ENCODE measurements at places on chromosomes 2 and 18.

GRCh38 chr2:39755466-39755865, 23.6 kb downstream of the THUMPD2 start:
- no peak for DNase-seq

DNA sequence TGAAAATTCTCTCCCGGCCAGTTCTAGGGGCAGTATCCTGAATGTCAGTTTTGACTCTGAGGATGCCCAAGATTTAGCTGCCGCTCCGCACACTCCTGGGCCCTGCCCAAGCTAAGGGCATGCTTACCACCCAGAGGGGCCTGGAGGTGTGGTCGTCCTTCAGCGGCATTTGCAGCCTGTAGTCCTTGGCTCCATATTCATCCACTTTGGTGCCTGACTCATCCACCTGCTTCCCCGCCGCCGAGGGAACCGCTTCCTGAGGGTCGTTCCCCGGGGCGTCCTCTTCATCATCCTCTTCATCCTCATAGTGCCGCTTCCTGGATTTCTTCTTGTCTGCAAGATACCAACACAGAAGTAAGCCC, 577 bp downstream of the ERCC3 start:
- no peak for DNase-seq

- DNase-seq = no peak
Observed at GRCh38 chr2:56207760-56208159, 24.0 kb downstream of the CCDC85A start.

DNA sequence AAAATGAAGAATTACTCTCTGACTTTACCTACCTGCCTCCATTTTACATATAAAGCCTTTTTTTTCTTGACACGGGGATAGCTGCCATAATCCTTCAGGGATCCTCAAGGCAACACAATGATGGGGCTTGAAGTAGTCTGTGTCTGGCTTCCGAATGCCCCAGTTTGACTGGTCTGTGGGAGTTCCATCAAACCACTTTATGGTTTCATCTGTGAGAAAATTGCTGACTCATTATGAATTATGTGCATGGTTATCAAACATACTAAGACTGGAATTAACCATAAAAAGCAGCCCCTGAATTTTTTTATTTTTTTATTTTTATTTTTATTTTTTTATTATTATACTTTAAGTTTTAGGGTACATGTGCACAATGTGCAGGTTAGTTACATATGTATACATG, 117.5 kb downstream of the PLA2R1 start:
- no peak for DNase-seq

- no peak for DNase-seq
Observed at GRCh38 chr2:110642360-110642759, 35.5 kb downstream of the BUB1 start.

DNA sequence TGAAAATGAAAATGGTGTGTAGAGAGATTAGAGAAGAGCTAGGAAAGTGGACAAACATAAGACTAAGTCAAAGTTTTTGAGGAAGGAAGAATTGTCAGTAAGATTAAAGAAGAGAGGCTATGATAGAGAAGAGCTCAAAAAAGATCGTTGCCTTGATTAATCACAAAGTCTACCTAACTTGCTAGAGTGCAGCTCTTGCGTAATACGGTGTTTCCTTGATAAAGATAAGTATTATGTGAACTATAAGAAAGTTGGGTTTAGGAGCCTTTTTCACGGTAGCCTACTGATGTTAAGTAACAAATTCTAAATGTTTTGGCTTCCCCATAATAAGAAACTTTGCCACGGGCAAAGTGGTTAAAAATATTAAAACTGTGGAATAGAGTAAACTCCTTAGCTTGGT, 226.4 kb upstream of the NRXN1 start:
- no peak for DNase-seq

GRCh38 chr18:36128530-36128870, 640 bp downstream of the SLC39A6 start:
- DNase-seq = no peak

- DNase-seq = no peak
Observed at GRCh38 chr2:157760949-157761348, 115.2 kb downstream of the ACVR1 start.

DNA sequence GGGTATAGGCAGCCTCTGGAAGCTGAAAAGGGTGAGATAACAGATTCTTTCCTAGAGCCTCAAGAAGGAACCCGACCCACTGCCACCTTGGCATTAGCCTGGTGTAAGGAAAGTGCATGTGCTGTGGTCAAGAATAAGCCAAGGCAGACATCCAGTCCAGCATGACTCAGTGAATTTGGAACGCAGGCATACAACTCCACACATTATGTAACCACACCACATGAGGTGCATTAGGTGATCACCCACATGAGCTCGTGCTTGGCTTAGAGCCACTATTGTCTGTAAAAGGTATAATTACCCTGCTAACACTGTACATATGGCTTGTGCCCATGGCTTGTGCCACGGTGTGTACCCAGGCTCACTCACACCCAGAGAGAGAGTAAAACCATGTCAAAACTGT, 583.7 kb upstream of the HNMT start:
- no peak for DNase-seq

- DNase-seq = no peak
Observed at GRCh38 chr2:239775623-239776435, 249.3 kb downstream of the NDUFA10 start.

GRCh38 chr2:12663306-12664037, 53.3 kb upstream of the TRIB2 start:
- DNase-seq = no peak

DNA sequence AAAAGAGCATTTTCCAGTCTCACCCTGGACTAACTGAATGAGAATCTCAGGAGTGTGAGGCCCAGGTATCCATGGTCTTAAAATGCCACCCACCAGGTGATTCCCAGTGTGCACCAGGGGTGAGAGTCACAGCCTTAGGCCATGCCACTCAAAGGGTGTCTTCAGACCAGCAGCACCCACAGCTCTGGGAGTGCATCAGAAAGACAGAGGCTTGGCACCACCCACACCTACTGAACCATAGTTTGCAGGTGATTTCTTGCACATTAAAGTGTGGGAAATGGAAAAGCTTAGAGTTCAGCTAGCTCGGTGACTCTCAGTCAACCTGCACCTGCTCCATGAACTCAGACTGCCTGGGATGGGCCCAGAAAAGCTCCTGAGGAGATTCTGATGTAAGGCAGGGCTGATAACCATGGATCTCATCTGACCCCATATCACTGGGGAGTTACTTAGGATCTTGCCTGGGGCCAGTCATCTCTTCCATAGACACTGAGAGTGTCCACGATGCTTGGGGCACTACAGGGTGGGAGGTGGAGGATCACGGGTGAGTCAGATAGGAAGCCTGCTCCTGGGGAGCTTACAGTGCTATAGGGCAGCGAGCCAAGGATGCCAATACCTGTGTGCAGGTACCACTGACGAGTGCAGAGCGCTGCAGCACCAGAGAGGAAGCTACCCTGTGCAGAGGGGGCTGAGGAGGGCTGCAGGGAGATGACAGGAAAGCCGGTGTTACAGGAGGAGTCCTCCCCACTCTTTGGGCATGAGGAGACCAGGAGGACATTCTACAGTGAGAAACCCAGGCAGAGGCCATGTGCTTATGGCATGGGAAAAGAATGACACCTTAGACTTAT, 4.6 kb downstream of the IL37 start:
- no peak for DNase-seq

DNA sequence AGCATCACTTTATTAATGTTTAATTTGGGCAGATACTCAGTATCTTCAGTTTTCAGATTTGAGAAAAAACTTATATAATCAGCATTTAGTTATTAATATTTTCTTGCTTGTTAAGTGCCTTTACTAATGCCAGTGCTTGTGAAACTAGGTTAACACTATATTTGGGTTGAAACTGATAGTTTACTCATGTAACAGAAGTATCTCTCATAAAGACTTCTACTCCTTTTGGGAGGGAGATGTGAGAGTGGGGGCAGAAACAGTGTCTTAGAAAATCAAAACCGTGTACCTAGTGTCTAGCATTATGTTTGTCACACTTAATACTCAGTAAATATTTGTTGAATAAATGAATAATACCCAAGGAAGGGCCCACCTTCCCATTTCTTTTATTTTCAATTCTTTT, 129.5 kb downstream of the MSTN start:
- no peak for DNase-seq

GRCh38 chr2:216503697-216504375, 5.2 kb downstream of the RPL37A start:
- no peak for DNase-seq

DNA sequence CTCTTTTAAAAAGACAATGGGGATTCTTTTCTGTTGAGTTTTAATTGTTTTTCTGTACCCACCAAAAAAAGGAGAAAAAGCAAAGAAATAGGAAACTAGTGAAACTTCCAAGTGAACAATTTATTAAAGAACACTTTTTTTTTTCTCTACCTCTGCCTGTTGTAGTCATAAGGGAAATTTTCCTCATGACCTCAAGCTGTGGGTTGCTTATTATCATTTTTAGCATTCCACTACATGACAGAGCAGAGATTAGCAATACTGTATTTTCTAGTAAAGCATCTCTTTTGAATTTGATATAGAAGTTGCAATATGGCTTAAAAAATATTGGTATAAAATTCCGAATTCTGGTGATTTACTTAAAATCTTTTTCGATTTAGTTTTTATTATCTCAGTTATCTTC, 87.9 kb upstream of the LRRTM1 start:
- DNase-seq = no peak

- no peak for DNase-seq
Observed at GRCh38 chr18:76358774-76359173, 136.3 kb downstream of the ZNF516 start.

GRCh38 chr18:9101730-9102507, 580 bp upstream of the NDUFV2 start:
- DNase-seq = peak; percentile 66

- no peak for DNase-seq
Observed at GRCh38 chr2:45588158-45588829, 22.8 kb downstream of the SRBD1 start.
